T follicular helper cell (primary cell): ENCODE measurements at places on chromosomes 1 and 21.

- DNase-seq = no peak
Observed at GRCh38 chr1:111699268-111699667, 39.9 kb downstream of the INKA2 start.

GRCh38 chr1:2375246-2375922, 16.0 kb downstream of the MORN1 start:
- no peak for DNase-seq

- DNase-seq = no peak
Observed at GRCh38 chr1:8211883-8212579, 105.9 kb upstream of the SLC45A1 start.

DNA sequence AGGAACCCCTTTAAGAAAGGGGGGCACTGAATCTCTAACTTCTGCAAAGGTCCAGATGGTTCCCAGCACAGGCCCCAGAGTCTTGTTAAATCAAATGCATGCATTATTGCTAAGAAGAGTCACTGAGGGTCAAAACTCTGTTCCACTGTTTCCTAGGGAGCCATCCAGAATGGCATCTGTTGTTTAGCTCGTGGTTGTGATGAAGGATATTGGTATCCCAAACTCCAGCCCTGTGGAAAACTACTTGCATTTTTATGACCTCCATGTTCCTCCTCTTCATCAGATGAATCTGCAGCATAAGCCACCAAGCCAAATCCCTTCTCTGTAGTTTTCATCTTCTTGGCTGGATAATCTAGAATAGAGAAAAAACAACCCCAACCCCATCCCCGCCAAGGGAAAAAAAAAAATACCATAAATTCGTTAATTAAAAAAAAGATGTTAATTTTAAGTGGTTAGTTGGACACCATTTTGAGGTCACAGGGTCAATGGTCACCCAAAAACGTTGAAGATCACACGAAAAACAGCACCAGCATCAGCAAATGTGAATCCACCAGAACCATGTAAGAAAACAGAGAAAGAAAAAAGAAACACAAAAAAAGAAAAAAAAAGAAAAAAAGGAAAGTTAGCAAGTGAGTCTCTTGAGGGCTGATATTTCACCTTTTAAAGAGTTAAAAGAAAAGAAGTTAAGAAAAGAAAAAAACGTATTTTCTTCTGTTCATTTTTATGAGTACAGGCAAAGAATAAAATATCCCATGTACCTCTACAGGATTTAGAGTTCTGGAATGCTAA, 3.0 kb upstream of the RIT1 start:
- no peak for DNase-seq
